ENCODE measurements at places on chromosomes 3 and 15.
A peak's percentile ranks its signal among the peaks of the same experiment; 100 is the strongest.

GRCh38 chr3:190159902-190160435 is 39.3 kb upstream of the P3H2 start:
- DNase-seq = no peak

DNA sequence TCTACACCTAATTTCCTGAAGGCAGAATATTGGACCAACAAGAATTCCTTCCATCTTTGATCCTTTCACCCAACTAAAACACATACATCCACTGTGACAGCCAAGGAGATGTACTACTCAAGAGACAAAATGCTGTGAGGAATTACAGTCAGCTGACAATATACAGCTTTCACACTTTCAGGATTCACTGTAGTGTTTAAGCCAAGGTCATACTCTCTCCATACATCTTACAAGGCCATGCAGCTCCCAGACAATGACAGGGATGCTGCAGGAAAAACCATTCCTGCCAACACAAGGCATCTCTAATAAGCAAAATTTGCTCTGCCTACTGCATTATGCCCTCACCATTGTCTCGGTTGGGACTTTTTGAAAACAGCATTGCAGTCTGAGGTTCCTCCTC is 170.7 kb downstream of the TBC1D5 start:
- DNase-seq = no peak

- DNase-seq = no peak
Measured at GRCh38 chr15:62641825-62642224, 400.7 kb upstream of the TPM1 start.

DNA sequence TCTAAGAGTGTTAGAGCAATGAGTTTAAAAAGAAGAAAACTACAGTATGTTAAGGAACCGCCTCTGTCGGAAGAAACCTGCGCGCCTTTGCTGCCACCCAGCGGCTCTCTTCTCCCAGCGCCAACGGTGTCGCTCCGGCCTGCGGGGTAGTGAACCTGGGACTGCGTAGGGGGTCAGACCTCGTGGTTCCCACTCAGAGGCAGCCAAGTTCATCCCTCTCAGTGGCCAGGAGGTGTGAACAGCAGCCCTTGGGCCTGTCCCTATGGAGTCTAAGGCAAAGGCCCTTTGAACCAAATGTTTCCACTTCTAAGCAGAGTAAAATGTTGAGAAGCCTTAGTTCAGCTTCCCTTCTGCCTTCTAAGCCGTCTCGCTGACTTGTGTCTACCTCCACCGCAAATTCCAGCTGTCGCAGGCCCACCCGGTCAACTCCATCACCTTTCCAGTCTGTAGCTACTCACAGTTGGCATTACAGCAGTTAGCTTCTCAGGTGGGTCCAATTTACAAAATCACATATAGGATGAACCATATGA is 980 bp upstream of the RAB27A start:
- DNase-seq = peak; percentile 77

DNA sequence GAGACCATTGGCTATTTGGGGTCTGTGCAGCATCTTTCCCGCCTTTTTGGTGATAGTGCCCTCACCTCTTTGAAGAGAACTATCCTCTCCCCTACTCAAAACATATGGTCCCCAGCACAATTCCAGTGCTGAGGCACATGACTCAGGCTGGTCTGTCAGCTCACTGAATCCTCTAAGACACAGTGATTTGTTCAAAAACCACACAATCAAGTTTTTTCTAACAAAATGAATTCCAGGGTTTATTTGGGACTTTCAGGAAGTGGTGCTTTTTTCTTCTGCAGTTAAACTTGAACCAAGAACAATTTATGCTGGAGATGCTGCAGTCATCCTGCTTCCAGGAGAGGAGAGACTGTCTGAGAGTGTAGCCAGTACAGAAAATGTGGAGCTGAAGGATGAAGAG is 142.5 kb upstream of the LMCD1 start:
- DNase-seq = no peak

DNA sequence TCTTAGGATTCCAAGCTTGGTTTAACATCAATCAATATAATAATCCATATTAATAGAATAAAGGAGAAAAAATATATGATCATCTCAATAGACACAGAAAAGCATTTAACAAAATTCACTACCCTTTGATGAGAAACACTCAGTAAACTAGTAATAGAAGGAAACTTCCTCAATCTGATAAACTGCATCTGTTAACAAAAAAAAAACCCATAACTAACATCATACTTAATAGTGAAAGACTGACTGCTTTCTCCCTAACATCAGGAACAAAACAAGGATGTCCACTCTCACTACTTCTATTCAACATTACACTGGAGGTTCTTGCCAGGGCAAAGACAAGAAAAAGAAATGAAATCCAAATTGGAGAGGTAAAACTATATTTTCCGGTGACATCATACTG is 30.5 kb downstream of the LRRK1 start:
- DNase-seq = no peak

- no peak for DNase-seq
Measured at GRCh38 chr3:12198301-12198700, 39.6 kb upstream of the TIMP4 start.
